ENCODE measurements at places on chromosomes 7 and 10. TPM values are rescaled to one million over a fixed set of nuclear protein-coding genes. Genes with fewer than 3 reads are reported as not detected.

DNA sequence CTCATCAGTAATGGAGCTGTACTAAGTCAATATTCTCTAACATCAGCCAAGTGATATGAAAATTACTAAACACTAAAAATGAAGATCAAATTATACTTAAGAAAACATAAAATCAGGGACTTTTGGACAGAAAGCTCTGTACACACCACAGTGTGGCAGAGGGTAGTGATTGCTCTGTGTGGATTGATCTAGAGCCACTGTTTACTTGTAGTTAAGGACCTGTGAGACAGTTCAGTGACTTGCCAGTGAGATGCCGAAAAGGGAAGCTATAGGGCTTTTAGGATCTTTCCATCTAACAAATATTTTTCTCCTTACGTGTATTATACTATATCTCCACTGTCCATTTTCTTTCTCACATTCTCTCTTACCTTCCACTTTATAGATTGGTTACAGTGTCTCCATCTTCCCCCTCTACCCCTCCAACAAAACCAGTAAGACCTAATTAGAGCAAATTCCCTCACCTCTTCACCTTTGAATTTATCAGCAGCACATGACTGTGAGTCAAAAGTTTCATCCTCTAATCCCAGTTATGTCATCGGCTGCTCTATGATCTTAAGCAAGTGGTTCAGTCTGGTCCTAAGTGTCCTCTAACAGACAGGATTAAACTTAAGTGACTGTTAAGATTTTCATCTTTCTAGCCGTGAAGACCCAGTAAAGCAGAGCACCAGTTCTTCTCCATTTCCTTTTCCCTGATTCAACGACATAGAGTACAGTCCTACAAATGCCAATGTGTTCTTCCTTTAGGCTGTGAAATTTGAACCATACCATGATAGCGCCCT lies 6.9 kb downstream of the PIK3CG start:
- DNase-seq = no peak

DNA sequence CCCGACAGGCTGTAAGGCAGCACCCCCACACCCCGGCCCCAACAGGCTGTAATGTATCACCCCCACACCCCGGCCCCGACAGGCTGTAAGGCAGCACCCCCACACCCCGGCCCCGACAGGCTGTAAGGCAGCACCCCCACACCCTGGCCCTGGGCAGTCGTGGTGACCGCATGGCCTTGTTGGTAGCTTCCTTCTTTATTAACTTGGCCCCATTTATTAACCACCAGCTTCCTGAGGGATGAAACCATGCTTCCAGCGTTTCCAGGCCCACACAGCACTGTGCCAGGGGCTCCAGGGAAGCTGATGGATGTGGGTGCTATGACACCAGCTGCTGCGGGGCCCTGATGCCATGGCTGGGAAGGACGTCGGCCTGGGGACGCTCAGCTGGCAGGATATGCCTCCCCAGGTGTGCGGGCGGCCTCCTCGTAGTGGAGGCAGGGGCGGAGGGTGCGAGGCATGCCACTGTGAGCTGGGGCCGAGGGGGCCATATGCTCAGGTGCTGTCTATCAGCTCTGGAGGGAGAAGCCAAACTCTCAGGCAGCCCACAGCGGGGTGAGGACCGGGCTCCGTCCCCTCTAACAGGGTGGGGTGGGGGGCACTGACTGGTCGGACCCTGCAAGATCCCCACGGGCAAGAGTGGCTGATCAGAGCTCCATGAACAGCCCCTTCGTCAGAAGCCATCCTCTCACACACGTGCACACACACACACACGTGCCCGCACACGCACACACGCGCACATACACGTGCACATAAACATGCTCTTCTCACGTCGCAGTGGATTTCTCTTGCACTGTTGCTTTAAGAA lies 311.0 kb downstream of the PTPRN2 start:
- peak; percentile 1 for DNase-seq

HOXA6 gene
- 21.2 TPM for total RNA-seq

- no peak for DNase-seq
These were observed 91.8 kb downstream of the ARHGAP12 start for GRCh38 chr10:31836569-31837406.

DNA sequence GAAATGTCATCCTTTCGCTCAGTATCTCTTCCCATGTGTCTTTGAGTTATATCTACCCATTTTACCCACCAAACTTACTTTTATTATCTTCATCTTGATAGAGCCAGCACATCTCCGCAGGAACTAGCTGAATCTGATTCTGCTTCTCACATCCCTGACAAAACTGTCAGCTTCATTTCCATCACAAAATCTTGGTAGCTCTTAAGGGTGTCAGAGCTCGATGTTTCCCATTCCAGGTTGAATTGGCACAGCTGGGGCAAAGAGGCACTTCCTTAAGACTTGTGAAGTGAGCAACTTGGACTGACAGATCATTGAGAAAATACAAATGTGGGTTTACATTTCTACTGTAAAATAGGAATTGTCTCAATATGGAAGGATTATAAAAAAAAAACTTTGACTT lies 434.5 kb downstream of the SUGCT start:
- DNase-seq = no peak

DENND2A gene
- total RNA-seq = 6.8 TPM

CFAP46 gene
- not detected for total RNA-seq

- DNase-seq = no peak
These were observed 101.6 kb upstream of the PPIF start for GRCh38 chr10:79245539-79246208.

DNAH11 gene
- total RNA-seq = 0.15 TPM

MLXIPL gene
- total RNA-seq = 13.2 TPM

GRCh38 chr10:66038623-66039022 lies 887.2 kb upstream of the LRRTM3 start:
- no peak for DNase-seq

DNA sequence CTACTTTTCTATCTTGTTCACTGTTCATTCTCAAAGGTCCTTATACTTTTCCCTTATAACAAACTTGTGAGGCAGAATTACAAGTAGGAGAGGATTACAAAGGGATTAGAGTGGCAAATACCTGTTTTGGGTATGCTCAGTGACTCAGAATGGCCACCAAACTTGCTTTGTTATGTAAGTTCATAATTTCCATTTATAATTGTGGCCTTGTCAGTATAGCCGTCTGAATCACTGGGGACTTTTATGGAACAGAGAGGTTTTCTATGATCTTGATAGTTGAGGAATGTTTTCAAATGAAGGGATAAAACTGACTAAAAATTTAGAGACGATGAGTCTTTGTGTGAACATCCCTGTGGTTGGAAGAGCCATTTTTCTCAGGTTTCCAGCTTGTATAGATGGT lies 116.2 kb downstream of the SND1 start:
- DNase-seq = no peak
